SK-MEL-5 (cell line): ENCODE measurements at places on chromosomes 4 and X.
A peak's percentile ranks its signal among the peaks of the same experiment; 100 is the strongest.

DNA sequence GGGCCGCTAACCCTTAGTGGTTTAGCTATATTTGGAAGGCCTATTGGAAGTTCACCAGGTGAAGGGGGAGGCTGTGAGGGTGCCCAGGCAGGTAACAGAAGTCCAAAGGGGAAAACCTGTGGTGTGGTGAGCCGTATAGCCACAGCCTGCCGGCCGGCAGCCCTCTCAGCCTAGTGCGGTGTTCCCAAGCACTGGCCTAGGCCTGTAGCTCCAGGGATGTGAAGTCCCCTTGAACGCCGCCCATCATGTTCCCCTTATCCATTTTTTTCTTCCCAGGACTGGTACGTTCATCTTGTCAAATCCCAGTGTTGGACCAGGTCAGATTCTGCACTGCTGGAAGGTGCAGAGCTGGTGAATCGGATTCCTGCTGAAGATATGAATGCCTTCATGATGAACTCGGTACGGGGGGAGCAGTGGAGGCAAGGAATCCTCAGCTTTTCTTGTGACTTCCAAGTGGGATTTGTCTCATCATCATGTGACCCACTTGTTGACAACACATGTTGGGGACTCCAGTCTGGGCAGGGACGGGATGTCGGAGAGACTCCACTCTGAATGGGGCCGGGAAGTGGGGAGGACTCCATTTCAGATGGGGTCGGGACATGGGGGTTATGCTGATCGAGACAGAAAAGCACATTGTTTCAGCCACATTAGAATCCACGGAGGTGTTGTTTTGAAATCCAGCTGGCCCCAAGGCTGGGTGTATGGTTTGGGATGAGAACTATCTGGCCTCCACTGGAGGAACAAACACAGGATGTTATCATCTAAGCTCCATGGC, 39.2 kb upstream of the MSANTD1 start:
- no peak for DNase-seq

- DNase-seq = no peak
Measured at GRCh38 chr4:1209821-1210220, 37.4 kb upstream of the SPON2 start.

DNA sequence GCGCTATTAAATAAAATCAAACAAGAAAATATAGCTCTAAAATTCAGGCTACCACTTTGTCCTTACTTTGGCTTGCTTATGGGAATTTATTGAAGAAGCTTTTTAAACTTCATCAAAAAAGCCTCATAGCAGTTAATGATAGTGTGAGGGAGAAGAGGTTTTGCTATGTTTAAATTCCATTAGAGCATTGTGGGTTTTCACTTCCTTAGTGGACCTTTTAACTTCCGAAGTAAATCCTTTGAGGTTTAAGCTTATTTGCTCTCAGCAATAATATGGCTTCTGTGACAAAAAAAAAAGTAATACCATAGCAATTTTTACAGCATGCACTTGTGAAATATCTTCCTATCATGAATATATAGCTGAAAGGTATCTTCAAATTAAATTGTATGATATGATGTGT, 120.2 kb upstream of the NDST4 start:
- peak; percentile 10 for DNase-seq

GRCh38 chr4:164221631-164222030, 532.3 kb upstream of the SMIM31 start:
- no peak for DNase-seq

- no peak for DNase-seq
Measured at GRCh38 chr4:3283916-3284315, 8.9 kb upstream of the RGS12 start.
